ENCODE measurements at places on chromosomes 16 and 17. TPM values are rescaled to one million over a fixed set of nuclear protein-coding genes. Genes with fewer than 3 reads are reported as not detected.

GNGT2 gene
- total RNA-seq: 3.7 TPM

MYH13 gene
- not detected for total RNA-seq

C16orf89 gene
- total RNA-seq: not detected

SLFN14 gene
- not detected for total RNA-seq

HS3ST2 gene
- not detected for total RNA-seq

EPX gene
- not detected for total RNA-seq

CA7 gene
- total RNA-seq: not detected

PDE6G gene
- 1.8 TPM for total RNA-seq

GP1BA gene
- not detected for total RNA-seq

ABCC12 gene
- total RNA-seq: not detected

CD300A gene
- not detected for total RNA-seq

UBE2O gene
- total RNA-seq: 34.1 TPM

CACNG1 gene
- total RNA-seq: not detected

ARHGAP23 gene
- total RNA-seq: 190 TPM

SLC38A8 gene
- not detected for total RNA-seq

FZD2 gene
- total RNA-seq: 4.4 TPM

SLC25A10 gene
- total RNA-seq: 17.2 TPM
